ENCODE measurements at places on chromosomes 4 and X.

GRCh38 chr4:139167774-139168444, 9.1 kb downstream of the ELF2 start:
- H3K27me3 ChIP-seq = no peaks in the 10 kb centered on the region
- peaks cover 23% of the 10 kb centered on the region for H3K4me1 ChIP-seq
- no peak overlapping the region for H3K4me3 ChIP-seq
- H3K27ac ChIP-seq = peak overlapping the region; percentile 85

- no peaks in the 10 kb centered on the region for H3K27me3 ChIP-seq
- no peak for DNase-seq
- no peaks in the 10 kb centered on the region for H3K4me1 ChIP-seq
- no peaks in the 10 kb centered on the region for H3K36me3 ChIP-seq
- H3K27ac ChIP-seq = no peak overlapping the region
These were observed 74.6 kb downstream of the MAP3K15 start for GRCh38 chrX:19440713-19441112.

DNA sequence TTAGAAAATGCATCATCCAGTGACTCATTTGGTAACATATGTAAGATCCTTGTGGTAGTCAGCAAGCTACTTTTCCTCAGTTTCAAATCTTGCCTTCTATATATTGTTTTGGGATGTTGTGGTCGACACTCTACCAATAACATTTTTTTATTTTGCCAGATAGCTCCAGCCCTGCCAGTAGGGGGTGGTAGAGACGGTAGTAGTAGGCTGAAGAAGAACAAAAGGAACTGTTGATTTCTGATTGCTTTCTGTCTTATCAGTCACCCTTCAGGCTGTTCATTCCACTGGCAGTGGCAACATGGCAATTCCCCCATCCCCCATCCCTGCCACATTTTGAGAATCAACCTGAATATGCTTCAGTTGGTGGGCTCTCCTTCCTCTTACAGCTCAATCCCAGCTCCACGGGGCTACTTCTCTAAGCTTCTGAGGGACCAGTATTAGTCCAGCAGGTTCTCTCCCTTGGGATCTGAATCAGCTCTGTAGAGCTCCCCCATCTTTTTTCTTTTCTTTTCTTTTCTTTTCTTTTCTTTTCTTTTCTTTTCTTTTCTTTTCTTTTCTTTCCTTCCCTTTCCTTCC, 171.5 kb upstream of the VEGFC start:
- H3K36me3 ChIP-seq = no peaks in the 10 kb centered on the region
- DNase-seq = no peak
- H3K4me1 ChIP-seq = no peaks in the 10 kb centered on the region
- no peak overlapping the region for H3K27ac ChIP-seq
- H3K4me3 ChIP-seq = no peak overlapping the region

DNA sequence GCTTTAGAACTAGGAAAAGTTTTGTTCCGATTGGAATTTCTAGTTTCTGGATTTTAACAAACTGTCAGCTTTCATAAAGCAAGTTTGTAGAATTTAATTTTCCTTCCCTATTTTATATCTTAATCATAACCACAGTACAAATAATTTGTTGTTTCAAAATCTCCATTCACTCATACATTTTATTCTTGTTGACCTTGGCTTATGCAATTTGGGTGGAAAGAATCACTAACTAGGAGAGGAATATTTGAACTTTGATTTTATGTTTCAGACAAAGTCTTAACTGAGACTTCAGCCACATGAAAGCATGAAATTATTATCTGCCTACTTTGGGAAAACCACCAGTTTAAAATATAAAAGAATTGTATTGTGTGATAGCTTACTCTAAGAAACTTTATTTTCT, 427.9 kb downstream of the SPRY1 start:
- H3K27me3 ChIP-seq = no peaks in the 10 kb centered on the region
- H3K4me3 ChIP-seq = no peak overlapping the region
- H3K36me3 ChIP-seq = no peaks in the 10 kb centered on the region
- H3K4me1 ChIP-seq = no peaks in the 10 kb centered on the region
- no peak overlapping the region for H3K27ac ChIP-seq
- no peak for DNase-seq

GRCh38 chr4:3477750-3478430, 14.8 kb downstream of the DOK7 start:
- DNase-seq = no peak
- H3K4me1 ChIP-seq = peaks cover 7% of the 10 kb centered on the region
- no peaks in the 10 kb centered on the region for H3K27me3 ChIP-seq
- H3K4me3 ChIP-seq = no peak overlapping the region
- H3K27ac ChIP-seq = no peak overlapping the region
- H3K36me3 ChIP-seq = no peaks in the 10 kb centered on the region

All from esophagus squamous epithelium (tissue), 5 donors.